ENCODE measurements at places on chromosomes 11 and 22.

GRCh38 chr11:47161134-47161854, 15.4 kb downstream of the ARFGAP2 start:
- DNase-seq = peak; percentile 88

DNA sequence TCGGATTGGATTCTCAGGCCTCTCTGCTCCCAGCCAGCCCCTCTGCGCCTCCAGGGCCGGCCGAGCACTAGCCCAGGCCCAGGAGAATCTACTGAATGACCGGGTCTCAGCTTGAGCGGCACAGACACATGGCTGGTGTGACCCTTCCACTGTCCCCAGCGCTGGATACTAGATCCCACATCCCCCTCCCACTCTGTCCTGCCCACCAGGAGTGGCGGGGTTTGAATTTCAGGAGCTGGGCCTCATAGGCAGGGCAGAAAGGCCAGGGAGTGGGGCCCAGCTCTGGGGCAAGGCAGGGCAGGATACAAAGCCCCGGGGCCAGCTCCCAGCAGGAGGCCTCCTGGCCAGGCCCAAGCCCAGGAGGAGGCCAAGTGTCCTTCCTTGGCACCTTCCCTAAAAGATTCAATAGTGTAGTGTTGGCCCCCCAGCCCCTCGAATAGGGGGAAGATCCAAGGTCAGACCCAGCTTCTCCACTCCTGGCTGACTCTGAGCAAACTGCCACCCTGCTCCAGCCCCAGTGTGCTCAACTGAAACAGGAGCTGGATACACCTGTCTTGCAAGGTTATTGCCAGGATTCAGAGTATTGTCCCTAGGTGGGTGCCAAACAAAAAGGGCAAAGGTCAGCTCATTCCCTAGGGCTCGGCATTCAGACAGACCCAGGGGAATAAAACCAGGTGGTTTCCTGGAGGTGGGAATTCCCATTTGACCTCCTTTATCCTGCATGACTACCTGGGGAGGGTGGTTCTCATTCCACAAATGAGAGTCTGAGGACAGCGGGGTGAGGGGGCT, 22.5 kb upstream of the TCF20 start:
- no peak for DNase-seq

GRCh38 chr22:30695351-30695851, 727 bp downstream of the OSBP2 start:
- DNase-seq = peak; percentile 27

DNA sequence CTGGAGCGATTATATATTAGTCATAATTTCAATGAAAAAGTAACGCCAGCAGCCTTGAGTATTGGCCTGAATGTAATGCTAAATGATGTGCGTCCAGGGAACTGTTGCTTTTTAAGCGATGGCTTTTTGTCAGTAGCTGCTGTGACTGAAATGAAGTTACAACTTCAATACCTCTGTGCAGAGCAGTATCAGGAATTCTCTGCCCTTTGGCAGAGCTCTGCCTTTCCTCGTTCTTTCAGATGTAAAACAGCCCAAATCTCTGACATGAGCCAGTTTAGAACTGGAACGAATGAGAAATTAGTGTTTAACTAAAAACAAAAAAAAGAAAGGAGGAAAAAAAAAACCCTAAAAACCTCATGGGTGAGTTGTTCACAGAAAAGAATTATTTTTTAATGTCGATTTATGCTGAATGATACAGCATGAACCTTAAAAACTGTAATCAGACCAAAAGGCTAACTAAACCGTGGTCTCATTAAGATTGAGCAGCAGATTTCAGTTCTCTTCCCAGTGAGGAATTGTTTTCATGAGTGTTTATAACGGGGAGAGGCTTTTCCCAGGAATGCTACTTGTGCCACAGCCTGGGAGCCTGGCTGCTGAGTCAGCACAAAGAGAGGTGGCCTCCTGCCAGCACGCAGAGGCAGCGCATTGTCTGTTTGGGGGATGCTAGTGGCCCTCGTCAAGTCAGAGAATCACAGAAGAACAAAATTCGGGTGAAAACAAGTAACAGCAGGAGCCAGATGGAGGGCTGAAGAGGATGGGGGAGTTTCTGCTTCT, 146.2 kb upstream of the RASSF10 start:
- no peak for DNase-seq

DNA sequence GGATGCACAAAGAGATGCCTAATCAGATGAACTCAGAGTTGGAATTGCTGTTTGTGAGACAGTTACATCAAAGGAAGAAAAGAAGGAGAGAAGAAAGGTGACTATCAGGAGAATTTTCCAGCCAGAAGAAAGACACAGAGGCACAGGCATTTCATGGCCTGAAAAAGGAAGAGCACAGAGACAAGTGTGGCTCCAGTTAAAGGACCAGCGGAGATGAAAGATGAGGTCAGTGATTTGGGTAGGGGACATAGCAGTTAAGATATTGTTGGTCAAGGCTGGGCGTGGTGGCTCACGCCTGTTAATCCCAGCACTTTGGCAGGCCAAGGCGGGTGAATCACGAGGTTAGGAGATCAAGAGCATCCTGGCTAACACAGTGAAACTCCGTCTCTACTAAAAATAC, 3.4 kb upstream of the ZNF280A start:
- DNase-seq = no peak

GRCh38 chr11:29985248-29985647, 31.6 kb downstream of the KCNA4 start:
- no peak for DNase-seq

- no peak for DNase-seq
These were observed at the start of gene MTNR1B for GRCh38 chr11:92969634-92970347. Gene MTNR1B, plus strand, starts transcription at chr11:92969651. Its CDS starts 75 bp downstream, at chr11:92969726.

DNA sequence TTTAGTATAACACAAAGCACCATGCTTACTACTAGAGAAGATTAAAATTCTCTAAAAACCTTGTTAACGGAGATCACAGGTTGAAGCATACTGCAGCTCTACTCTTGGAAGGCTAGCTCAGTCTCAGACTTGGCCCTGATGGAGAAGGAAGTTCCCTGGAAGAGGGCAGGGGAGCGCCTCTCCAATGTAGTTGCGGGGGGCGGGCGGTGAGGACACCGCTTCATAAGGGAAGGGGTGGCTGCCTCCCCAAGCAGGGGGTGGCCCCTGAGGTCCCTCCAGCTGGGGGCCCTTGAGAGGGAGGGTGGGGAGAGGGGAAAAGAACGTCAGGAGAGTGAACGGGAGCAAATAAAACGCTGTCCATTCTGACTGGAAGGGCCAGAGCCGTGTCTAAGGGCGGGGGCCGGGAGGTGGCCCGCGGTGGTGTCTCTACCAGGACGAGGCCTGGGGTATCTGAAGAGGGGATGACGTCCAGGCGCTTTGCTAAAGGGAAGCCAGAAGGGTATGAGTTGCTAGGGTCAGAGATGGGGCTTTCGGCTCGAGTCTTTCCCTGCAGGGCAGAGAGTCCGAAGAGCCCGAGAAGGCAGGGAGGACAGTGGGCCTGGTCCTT, 553 bp upstream of the USP47 start:
- DNase-seq = no peak

- DNase-seq = no peak
These were observed 103.1 kb downstream of the SNX19 start for GRCh38 chr11:130813196-130813595.

- no peak for DNase-seq
These were observed 107.3 kb downstream of the BUD13 start for GRCh38 chr11:116665523-116665922.

- DNase-seq = no peak
These were observed 165.2 kb downstream of the IGLL1 start for GRCh38 chr22:23414727-23415489.

DNA sequence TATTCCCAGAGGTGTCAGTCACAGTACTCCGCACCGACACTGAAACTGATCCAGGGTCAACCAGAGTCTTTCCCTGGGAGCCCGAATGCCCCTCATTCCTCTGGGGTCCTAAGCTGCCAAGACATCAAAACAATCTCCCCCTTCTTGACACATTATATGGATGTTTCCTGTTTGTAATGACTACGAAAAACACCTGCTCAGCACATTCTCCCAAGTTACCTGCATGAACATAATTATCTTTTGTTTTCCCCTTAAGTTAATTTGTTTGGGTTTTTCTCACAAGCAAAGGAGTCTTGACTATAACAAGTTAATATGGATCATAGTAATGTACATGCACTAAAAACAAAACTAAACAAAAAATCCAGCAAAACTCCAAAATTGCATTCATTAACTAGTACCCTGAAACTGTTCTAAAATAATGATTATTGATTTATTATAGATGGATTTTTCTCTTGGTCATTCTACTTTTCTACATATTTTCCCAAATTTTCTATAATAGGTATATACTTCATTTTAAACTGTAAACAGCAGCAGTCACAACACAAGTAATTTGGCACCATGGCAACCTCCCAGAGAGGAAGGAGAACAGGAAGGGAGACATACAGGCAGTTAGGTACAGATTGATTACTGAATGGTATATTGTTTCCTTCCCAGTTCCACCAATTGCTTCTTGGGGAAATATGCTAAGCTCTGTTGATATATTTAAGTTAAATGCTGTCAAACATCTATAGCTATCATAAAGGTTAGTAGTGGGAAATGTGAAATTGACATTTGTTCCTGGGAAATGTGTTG, 631.5 kb downstream of the METTL15 start:
- DNase-seq = no peak

DNA sequence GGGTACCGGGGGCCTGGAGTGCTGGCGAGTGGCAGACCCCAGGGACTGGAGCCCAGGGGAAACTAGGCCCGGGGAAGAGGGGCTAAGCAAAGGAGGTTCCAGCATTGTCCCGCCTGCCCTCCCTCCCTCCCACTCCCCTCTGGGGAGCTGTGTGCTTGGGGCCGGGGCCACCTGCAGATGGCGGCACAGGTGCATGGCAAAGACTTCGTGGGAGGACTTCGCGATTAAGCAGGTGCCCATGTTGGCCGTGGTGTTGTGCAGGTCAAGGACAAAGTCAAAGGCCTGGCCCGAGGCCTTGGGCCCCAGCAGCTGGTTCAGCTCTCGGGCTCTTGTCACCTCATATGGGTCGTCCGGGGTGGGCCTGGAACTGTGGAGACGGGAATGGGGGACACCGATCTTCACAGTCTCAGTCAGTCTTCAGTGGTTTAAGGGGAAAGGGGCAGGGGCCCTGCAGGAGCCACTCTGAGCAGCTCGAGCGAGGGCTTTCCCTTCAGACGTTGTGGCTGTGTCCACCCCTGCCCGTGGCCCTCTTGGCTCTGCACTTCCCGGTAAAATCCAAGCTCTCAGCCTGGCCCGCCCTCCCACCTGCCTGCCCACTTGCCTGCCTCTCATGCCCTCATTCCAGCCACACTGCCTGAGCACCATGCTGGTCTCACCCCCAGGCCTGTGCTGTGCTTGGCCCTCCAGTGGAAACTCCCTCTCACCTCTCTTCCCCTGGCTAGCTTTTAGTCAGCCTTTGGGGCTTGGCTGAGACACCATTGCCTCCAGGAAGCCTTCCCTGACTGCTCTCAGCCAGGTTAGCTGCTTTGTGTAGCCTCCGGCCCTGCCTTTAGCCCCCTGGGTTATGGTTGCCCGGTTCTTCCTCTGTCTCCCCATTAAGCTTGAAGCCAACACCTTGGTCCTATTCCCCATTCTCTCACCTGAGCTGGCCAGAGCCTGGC, 4.7 kb downstream of the ACY3 start:
- DNase-seq = no peak

- DNase-seq = no peak
These were observed 121.0 kb upstream of the MPPED2 start for GRCh38 chr11:30707110-30707509.

DNA sequence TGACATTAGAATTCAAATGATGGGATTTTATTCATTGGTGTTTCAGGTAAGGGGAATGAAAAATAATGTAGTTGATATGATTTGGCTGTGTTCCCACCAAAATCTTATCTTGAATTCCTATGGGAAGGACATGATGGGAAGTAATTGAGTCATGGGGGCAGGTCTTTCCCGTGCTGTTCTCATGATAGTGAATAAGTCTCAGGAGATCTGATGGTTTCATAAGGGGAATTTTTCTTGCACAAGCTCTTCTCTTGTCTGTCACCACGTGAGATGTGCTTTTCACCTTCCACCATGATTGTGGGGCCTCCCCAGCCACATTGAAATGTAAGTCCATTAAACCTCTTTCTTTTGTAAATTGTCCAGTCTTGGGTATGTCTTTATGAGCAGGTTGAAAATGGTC, 268.6 kb upstream of the CHORDC1 start:
- no peak for DNase-seq

DNA sequence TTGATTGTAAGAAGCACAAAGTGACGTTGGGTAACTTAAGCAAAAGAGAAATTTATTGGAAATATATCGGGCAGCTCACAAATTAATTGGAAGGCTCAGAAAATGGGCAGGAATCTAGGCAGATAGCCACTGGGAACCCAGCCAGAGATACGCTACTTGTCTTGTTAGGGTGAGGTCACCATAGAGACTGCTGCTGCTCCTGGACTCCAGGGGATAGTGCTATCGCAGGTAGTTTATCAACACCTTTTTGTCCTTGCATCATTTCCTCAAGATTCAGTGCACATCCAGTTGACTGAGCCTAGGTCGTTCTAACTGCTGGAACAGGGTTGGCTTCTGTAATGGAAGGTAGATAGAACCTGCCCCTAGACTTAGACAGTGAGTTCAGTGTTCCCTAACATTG, 19.6 kb downstream of the AMOTL1 start:
- no peak for DNase-seq

GRCh38 chr11:63573881-63574855, 11.0 kb upstream of the PLAAT2 start:
- DNase-seq = no peak

DNA sequence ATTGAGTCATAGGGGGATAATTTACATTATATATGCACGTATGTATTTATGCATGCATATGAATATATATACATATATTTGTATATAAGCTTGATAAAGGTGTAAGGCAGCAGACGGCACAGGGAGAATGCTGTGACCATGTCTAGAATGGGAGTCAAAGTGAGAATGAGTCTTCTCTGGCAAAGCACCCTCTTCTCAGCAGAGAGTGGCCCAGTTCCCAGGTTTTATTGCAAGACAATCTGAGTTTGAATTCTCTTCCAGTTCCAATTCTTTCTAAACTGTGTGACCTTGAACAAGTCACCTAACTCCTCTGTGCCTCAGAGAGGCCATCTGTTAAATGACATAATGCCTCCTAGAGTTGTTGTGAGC, 13.8 kb downstream of the EHF start:
- no peak for DNase-seq

DNA sequence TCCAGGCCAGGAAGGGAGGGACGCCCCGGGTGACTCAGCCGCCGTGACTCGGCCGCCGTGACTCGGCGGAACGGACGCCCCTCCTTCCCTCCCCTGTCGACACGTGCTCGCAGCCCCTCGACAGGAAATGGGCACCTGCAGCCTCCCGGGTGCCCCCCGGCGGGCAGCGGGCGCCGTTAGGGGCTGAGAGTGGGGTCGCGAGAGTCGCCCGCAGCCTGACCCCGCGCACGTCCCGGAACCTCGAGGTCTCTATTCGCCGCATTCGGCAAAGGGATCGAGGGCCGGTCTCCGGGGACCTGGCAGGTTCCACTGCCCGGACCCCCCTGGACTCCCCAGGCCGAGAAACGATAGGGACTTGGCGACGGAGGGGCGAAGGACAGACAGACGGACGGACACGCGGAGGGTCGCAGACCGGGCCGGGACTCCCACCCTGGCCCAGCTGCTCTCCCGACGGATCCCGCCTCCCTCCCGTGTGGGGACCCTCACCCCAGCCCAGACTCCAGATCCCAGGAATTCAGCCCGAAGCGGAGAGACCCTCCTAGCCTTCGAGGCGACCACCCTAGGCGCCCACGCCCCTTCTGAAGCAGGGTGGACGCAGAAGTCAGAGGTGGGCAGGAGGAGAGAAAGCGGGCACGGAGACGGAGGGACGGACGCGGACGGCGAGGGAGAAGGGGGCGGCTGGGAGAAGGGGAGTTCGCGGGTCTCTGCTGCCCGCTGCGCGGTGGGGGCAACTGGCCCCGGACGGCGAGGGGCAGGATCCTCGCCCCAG, 648 bp downstream of the FOSL1 start:
- peak; percentile 65 for DNase-seq

All from GM13976 (cell line).